ENCODE measurements at places on chromosomes 16 and 17.

GRCh38 chr16:50747207-50747956 is 5.5 kb downstream of the CYLD start:
- DNase-seq, result no peak

DNA sequence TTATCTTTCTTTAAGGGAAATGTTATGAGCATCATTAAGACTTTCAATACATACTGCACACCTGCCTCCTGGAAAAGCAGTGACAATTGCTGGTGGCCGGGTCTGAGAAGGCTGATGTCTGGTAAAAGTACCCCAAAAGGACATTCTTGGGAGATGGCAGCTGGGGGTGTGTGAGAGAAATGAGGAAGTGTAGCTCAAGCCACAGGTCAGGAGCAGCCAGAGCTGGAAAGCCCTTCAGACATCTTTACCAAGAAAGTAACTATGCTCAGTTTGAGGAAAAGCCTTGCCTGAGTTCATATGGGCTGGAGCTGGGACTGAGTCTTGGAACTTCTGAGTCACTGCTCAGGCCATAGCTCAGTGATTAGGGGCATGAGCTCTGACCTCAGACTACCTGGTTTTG is 94.7 kb upstream of the N4BP1 start:
- DNase-seq, result no peak

DNA sequence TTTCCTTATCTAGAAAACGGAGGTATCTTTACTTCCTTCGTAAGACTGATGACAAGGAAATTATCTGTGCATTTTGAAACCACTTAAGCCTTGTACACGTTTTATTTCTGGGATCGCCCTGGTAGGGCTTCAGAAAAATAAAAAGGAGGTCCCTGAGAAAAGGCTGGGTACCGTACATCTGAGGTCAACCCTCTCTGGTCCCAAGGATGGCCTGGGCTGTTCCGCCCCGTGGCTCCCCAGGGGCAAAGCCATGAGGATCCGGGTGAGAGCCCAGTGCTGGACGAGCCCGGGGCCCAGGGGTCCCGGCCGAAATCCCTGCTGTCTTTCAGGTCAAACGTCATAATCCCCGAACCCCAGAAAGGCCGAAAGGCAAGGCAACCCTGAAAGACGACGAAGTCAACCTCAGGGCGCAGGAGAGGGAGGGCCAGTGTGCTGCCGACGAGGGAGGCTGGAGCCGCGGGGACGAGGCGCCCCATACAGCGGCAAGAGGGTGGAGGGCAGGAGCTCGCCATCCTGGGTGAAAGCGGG is 656 bp upstream of the FUS start:
- DNase-seq, result no peak

- DNase-seq, result no peak
These were observed 251.4 kb upstream of the RPL38 start for GRCh38 chr17:73952082-73952479.

- DNase-seq, result no peak
These were observed 8.6 kb upstream of the DUSP14 start for GRCh38 chr17:37481001-37481665.

DNA sequence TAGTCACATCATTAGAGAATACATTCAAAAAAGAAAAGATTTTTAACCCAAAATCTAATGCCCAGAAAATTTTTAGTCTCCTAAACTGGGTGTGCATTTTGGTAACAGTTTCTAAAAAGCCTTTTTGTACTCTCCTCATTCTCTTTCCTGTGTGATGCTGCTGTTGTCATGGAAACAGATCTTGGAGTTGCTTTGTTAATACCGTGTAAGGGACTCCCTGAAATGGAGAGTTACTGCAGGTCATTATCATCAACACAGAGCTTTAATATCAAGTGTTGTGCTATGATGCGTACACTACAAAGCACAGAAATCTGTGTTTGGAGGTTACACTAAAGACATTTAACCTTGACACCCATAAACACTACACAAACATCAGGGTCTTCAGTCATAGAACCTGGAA is 216.3 kb downstream of the PRKCA start:
- no peak for DNase-seq

DNA sequence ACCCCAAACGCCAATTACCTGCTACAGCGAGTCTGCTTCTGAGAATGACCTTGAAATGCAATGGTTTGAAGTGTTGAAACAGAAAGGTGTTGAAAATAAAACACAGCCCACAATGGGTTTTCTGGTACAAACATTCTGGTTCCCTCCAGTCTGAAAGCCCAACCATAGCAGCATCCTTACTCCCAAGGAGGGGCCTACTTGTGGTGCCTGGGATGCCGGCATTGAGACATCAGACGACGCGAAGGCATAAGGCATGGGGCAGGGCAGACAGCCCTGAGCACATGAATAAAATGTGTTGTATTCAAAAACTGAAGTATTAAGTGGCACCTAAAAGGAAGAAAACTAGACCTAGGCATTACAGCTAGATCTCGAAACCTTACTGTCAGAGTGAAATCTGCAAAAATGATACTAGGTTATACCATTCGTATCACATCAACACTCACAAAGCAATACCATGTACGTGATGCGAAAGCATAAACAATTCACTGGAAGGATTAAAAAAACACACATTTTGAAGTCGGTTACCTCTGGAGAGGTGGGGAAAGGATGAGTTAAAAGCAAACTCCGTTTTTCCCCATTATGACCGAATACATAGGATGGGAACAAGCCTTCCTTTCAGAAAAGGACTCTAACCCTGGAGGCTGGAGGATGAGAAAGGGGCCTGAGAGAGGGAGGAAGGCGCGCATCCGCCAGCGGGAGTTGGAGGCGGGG is 702 bp downstream of the NUDT21 start:
- DNase-seq, result no peak

DNA sequence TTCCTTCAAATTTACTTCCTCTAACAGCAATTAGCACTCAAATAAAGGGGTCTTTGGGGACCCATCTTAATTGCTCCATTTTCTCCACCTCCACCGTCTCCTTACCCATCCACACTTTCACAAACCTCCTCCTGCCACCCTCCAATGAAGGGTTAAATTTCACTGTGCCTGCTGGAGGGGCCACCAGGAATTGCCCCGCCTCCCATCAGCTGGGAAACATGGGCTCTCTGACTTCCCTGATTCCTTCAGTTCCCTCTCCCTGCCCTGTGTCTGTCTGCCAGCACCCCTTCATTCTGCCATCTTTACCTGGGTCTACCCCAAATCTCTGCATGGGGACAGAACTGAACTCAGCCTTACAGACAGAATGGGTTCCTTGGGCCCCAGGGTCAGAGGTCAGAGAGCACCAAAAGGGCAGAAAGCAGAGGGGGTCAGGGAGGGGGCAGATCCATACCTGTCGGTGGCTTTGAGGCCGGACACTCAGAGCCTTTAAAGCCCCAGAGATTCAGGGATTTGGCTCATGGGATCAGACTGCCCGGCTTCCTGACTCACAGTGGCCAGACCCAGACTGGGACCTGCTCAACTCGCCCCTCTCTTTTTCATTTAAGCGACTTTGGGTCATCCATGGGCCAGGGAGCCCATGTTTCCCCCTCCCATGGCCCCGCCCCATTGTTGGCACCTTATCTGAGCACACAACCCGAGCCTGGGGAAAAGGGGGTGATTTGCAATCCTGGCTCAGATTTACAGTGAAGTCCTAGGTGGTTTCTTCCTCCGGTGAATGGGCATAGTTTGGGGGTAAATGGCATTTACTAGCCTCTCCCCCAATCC is 17.6 kb upstream of the SP2 start:
- no peak for DNase-seq

GRCh38 chr17:68562736-68563135 is 38.4 kb downstream of the FAM20A start:
- no peak for DNase-seq

Data from activated CD4-positive, alpha-beta T cell treated with anti-CD3 and anti-CD28 coated beads, Interleukin-2, amount 50 U/mL, for 1 hour (primary cell).